ENCODE measurements at places on chromosomes 13 and 19.

DNA sequence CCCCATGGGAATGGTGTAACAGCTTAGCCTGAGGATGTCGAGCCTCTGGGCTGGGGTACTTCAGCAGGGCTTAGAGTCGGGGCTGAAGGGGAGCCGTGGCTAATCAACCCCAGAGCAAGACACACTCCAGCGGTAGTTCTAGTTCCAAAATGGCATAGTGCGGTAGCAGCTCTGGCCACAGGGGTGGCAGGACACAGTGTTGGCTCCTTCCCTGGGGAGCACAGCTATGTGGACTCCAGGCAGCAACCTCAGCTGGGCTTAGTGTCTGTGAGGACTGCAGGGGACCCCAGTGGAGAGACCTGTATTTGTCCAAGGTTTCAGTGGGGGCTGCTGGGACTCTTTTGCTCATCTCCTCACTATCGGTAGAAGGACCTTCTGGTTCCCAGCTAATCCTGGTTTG lies 70.8 kb upstream of the PCDH20 start:
- DNase-seq: no peak

- no peak for DNase-seq
Observed at GRCh38 chr13:78680115-78680561, 21.2 kb upstream of the OBI1 start.

GRCh38 chr13:59774491-59774971 lies 389.2 kb downstream of the DIAPH3 start:
- no peak for DNase-seq

DNA sequence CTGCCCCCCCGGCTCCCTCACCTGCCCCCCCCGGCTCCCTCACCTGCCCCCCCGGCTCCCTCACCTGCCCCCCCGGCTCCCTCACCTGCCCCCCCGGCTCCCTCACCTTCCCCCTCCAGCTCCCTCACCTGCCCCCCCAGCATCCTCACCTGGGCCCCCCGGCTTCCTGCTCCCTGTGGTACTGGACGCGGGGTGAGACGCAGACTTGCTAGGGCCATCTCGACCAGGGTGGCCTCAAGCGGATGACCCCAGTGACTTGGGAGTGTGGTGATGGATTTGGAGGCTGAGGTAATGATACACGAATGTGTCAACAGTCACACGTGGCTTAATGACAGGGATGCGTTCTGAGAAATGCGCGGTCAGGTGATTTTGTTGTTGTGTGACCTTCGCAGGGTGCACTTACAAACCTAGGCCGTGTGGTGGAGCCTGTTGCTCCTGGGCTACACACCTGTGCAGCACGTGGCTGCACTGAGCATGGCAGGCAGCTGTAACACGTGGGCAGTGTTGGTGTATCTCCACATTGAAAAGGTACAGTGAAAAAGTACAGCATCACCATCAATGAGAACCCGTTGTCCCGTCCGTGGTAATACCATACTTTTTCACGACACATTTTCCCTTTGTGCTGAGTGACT lies 197.8 kb downstream of the TEX29 start:
- no peak for DNase-seq

GRCh38 chr19:46979126-46980105 lies 40.2 kb upstream of the NPAS1 start:
- DNase-seq: no peak

DNA sequence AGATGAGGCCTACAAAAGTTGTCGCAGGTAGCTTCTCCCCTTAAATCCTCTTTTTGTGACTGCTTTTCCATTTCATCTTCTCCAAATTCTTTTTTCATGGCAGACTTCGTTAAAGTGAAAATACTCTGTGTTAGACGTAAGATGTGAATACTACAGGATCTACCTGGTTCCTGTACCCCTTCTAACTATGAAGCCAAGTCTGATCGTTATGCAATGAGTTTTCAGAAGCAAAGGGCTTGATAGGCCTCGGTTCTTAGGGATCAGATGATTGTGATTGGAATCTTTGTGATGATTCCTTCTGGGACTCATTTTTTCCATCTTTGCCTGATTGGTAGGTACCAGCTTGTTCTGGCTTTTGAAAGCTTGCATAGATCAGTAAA lies 86.9 kb downstream of the PCCA start:
- DNase-seq: no peak

GRCh38 chr13:62781866-62782265 lies 1366.2 kb upstream of the PCDH20 start:
- DNase-seq: no peak

GRCh38 chr19:18993115-18993514 lies 40.2 kb downstream of the SUGP2 start:
- DNase-seq: no peak

GRCh38 chr19:58585442-58586132 lies 12.5 kb upstream of the MZF1 start:
- DNase-seq: no peak

- DNase-seq: no peak
Observed at GRCh38 chr13:25867038-25867437, 184.8 kb downstream of the SHISA2 start.

DNA sequence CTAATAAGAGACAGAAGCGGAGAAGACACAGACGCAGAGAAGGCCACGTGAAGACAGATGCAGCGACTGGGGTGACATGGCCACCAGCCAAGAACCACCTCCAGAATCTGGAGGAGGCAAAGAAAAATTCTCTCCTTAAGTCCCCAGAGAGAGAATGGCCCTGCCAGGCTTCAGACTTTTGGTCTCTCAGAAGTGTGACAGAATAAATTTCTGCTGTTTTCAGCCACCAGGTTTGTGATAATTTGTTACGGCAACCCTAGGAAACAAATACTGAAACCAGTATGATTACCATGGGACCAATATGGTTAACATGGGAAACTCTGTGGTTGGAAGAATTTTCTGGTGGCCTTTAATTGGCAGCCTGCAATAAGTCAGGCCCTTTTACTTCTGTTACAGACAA lies 63.9 kb upstream of the DOCK9 start:
- no peak for DNase-seq

DNA sequence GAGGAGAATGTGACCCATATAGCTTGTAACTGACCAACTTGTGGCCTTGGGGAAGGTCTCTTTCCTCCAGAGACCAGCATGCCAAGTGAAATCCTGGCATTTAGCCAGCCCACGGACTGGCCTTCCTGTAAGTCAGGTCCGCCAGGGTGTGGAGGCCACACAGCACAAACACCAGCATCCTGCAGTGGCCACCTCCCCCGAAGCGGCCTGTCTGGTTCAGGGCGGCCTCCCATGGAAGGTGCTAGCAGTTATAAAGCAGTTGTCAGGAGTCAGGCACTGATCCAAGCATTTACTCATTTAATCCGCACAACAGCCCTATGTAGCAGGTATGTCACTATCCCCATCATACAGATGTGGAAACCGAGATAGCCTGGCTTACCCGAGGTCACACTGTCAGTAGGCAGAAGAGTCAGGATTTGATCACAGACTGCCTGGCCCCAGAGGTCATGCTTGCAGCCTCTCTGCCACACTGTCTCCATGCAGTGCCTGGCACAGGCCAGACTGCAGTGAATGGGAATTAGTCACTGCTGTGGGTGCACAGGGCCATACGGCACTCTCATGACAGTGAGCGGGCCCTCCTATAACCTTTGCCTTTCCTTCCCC lies 36.7 kb downstream of the CAPN12 start:
- peak; percentile 82 for DNase-seq

GRCh38 chr19:8449830-8450229 lies 5.1 kb downstream of the HNRNPM start:
- DNase-seq: no peak

DNA sequence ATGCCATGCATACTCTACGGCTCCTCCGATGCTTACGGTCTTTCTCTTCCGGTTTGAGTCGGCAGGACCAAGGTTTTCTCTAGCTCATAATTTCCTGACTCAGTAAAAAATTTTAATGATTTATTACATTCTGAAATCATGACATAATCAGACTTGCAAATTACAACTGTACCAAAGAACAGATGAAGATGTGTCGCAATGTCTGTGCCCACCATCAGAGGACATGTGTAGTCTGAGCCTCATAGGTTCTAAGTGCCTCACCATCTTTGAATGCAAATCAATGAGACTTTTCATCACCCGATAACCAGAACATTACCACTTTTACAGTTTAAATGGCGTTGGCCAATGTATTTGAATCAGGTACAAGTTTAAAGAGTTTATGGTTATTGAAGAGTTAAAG lies 213.1 kb downstream of the NHLRC3 start:
- DNase-seq: no peak

DNA sequence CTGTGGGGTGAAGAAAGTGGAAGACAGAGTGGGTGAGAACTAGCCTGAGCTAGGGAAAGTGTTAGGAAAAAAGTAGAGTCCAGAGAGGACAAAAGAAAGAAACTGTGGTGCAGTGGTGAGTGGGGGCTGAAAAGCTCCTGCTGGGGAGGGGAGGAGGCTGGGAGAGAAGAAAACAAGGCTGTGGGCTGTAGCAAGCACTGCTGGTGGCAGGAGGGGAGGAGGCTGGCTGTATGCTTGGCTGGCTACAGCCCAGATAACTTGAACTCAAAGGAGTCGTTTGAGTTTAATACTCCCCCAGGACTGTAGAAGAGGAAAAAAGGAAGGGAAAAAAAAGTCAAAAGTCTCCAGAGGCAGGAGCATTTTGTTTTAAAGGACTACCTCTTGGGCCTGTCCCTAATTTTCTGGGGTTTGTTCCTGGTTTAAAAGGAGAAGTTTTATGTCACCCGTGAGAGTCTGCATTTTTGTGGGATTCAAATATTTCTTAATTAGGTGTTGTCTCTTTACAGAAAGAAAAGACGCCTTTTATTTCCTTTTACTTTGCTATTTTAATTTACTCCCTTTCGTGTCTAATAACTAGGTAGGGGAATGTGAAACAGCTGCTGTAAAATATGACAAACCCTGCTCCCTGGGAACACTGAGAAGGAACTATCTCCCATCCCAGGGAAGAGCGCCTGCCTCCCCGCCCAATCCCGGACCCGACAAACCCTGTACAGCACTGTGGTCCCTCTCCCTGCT lies 21.7 kb downstream of the ZIC5 start:
- DNase-seq: no peak

GRCh38 chr13:77429320-77430142 lies 102.6 kb upstream of the MYCBP2 start:
- DNase-seq: no peak

GRCh38 chr13:103523858-103524257 lies 457.6 kb upstream of the SLC10A2 start:
- DNase-seq: no peak

GRCh38 chr19:55079400-55080038 lies 3.9 kb downstream of the EPS8L1 start:
- no peak for DNase-seq

DNA sequence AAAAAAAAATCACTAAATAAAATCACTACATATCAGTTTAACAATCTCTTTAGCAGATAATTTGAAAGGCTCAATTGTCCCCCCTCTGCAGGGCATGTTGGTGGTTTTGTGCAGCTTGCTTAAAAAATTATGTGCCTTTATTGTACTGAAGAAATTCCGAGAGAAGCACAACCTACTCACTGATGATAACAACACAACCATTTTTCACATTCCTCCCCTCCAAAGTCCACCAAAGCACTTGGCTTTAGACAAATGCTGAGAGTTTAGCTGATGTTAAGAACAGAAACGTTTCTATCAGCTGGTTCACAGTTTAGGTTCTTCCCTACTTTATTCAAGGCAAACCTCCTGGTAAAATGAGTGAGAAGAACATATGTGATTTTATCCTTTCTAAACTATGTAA lies 923 bp downstream of the DOCK9 start:
- no peak for DNase-seq

DNA sequence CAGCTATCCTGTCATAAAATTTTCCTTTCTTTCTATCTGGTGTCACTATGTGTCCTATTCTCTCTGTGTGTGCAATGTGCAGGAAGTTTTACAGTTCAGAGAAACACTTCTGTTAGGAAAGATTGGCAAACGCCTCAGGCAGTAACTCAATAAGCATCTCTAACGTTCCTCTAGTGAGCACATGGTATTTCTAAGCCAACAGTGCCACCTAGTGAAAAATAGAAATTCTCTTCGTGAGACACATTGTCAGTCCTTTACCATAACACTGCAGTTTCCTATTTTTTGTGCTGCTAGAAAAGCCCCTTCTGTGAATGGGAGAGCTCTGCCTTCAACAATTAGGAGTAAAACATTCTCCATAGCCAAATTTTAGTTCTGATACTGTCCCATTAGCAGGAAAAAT lies 50.7 kb downstream of the ZNF723 start:
- DNase-seq: no peak

DNA sequence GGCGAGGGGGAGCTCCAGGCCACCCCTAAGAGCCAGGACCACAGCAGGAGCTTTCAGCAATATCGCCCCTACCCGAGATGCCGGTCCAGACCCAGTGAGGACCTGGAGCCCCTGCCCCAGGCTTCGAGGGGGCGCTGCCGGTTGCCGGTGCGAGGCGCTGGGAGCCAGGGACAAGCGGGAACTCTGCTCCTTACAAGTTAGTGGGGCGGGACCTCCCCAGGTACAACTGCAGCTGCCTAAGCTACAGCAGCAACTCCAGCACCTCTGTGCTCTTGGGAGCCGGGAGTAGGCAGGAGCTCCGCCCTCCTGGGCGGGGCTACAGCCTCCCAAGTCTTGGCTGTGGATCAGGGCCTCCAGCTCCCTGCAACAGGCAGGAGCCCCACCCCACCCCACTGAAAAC lies 15.2 kb upstream of the TSC22D1 start:
- no peak for DNase-seq
